Glutamatergic neuron (in vitro differentiated cells): ENCODE measurements at places on chromosomes 7 and 10. TPM values are rescaled to one million over a fixed set of nuclear protein-coding genes. Genes with fewer than 3 reads are reported as not detected.

- no peak for DNase-seq
Observed at GRCh38 chr10:52864201-52865106, 91.9 kb upstream of the MBL2 start.

DNA sequence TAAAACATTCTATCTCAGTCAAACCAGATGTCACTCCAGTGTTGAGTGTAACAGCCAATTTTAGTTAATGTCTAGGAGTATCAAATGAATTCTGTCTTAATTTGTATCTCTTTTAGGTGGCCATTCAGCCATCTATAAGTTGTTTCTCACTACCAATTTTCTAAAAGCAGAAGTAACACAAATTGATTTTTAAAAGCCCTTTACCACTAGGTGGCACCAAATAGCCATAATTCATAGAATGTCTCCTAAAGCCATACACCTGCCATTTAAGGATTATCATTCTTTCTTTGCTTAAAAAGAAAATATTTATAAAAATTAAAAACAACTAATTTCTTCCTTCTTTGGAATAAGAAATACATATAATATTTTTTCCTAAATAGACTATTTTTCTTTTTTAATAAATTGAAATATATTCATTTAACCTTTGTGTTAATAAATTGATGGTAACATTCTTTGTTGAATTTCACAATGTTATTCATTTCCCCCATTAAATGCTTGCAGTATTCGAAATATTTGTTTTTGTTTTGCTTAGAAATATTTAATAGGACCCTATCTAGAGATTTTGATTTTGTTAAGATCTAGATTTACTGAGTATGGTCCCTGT, 107.8 kb upstream of the PPP1R3A start:
- no peak for DNase-seq

DNA sequence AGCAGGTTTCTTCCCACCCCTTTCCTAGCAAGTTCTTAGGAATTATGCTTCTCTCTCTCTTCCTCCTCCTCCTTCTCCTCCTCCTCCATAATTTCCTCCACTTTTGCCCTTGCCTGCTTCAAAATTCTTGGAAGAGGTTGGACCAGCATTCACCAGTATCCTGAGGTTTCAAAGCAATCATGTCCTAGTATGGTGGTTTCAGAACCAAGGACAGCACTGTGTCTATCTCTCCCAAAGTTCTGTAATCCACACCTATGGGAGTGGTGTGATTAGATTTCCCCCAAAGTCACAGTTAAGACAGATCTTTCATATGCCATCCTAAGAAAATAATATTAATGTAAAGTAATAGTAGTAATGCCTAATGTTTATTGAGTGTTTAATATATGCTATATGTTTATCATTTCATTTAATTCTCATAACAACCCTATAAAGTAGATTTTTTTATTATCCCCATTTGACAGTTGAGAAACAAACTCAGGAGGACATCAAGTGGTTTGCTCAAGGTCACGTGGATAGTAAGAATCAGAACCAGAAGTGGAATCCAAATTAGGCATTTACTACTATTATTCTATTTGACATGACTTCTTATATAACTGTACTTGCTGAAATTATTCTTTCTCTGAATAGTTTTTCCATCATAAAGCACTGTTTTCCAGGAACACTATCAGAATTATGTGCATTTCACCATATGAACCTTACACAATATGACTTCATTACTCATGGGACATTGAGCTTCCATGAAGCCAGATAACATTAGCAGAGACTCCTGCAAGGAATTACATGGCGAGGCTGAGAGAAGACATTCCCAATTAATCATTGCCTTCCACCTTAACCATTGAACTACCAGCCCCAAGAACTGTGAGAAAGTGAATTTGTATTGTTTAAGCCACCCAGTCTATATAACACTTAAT, 91.4 kb downstream of the IPMK start:
- DNase-seq, result no peak

The DYDC2 gene
- total RNA-seq, result not detected

The CABCOCO1 gene
- total RNA-seq, result not detected
